ENCODE measurements at places on chromosomes 2 and 18. TPM values are rescaled to one million over a fixed set of nuclear protein-coding genes. Genes with fewer than 3 reads are reported as not detected.

DNA sequence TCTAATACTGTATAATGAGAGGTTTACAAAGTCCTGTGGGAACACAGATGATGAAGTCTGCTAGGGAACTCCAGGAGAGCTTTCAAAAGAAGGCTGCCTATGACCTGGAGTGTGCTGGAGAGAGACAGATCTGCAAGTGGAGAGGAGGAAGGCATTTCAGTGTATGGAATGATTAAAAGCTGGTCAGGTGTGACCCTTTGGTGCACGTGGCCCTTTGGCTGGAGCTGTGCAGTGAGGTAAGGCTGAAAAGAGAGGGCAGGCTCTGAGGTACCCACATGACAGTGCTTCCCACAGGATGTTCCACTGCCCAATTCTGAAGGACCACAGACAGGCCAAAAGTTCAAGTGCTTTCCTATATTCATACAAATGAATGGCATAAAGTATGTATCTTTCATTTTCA lies 157.1 kb downstream of the DYM start:
- no peak for DNase-seq

The ASIC4 gene
- not detected for total RNA-seq

The KLF7 gene
- total RNA-seq = 35.8 TPM

DNA sequence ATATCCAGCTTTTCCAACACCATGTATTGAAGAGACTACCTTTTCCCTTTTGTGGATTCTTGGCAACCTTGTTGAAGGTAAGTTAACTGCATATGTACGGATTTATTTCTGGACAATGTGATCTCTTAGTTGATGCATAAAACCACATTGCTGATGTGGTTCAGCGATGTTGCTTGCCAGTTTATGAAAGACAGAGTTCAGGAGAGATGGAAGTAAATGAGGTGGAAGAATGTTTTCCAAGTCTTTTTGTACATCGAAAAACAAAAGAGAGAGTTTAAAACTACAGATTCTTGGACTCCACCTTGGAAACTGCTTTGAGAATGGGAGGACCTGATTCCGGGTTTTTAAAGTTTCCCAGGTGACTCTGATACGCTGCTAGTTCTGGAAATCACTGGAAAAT lies 43.8 kb downstream of the MOB4 start:
- no peak for DNase-seq

All from vagina (tissue), 2 donors.